ENCODE measurements at places on chromosomes 7 and 10.
A peak's percentile ranks its signal among the peaks of the same experiment; 100 is the strongest.

DNA sequence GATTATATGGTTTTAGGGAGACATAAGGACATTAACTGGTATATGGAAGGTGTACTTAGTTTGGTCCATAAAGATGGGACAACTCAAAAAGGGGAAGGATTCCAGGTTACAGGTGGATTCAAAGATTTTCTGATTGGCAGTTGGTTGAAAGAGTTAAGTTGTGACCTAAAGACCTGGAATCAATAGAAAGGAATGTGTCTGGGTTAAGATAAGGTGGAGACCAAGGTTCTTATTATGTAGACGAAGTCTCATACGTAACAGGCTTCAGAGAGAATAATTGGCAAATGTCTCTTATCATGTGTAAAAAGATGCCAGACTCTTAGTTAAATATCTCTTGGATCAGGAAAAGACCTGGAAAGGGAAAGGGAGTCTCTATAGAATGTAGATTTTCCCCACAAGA is 1.0 kb upstream of the TRDMT1 start:
- H3K27ac ChIP-seq, result peak overlapping the region; percentile 89
- no peak for DNase-seq
- H3K4me1 ChIP-seq, result peaks cover 36% of the 10 kb centered on the region
- H3K27me3 ChIP-seq, result no peaks in the 10 kb centered on the region
- no peaks in the 10 kb centered on the region for H3K36me3 ChIP-seq

- peaks cover 16% of the 10 kb centered on the region for H3K4me1 ChIP-seq
- peaks cover 22% of the 10 kb centered on the region for H3K36me3 ChIP-seq
- H3K27me3 ChIP-seq, result no peaks in the 10 kb centered on the region
- H3K4me3 ChIP-seq, result no peak overlapping the region
- no peak for DNase-seq
- no peak overlapping the region for H3K27ac ChIP-seq
Observed at GRCh38 chr7:67100956-67101361, 104.3 kb downstream of the TYW1 start.

- no peak for DNase-seq
- no peaks in the 10 kb centered on the region for H3K4me1 ChIP-seq
- H3K36me3 ChIP-seq, result no peaks in the 10 kb centered on the region
- peaks cover 5% of the 10 kb centered on the region for H3K27me3 ChIP-seq
- H3K27ac ChIP-seq, result no peak overlapping the region
Observed at GRCh38 chr10:26269754-26270153, 53.2 kb downstream of the GAD2 start.

DNA sequence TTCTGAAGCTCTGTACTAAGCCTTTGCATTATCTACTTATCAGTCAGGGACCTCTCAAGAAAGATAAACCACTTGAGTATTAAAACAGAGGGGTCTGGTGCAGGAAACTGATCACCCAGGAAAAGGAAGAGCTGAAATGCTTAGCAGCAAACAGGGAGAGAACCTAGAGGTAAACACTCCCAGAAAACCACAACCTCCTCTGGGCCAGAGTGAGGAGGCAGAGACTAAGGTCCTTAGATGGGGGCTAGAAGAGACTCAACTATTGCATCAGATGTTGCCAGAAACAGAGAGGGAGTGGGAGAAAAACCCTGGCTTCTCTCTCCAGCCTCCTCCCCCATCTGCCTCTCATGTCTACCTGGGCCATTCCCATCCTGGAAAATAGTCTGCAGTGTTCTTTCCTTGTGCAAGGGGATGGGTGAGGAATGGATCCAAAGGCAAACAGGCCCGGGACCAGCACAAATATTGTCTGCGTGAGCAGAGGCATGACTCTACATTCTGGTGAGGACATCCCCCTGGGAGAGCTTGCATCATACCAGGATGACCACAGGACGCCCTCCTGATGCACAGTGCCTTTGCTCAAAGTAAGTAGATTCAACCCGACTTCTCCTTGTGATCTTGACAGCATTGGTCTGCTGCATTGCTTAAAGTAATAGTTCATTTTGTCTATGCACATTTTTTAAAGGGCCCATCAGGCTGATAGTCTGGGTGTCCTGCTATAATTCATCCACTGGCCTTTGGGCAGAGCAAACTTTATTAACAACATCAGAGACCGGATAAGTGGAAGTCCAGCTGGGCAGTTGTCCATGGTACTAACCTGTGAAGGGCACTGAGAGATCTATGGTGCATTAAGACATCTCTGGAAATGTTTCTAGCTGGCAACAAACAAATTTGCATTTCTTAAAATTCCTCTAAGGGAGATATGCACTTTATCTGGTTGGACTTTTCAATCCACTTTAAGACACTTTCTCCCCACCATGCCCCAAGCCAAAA is 22.4 kb upstream of the ODAD2 start:
- H3K4me3 ChIP-seq, result no peak overlapping the region
- H3K36me3 ChIP-seq, result no peaks in the 10 kb centered on the region
- peaks cover 26% of the 10 kb centered on the region for H3K27me3 ChIP-seq
- H3K4me1 ChIP-seq, result no peaks in the 10 kb centered on the region
- DNase-seq, result no peak
- H3K27ac ChIP-seq, result no peak overlapping the region

DNA sequence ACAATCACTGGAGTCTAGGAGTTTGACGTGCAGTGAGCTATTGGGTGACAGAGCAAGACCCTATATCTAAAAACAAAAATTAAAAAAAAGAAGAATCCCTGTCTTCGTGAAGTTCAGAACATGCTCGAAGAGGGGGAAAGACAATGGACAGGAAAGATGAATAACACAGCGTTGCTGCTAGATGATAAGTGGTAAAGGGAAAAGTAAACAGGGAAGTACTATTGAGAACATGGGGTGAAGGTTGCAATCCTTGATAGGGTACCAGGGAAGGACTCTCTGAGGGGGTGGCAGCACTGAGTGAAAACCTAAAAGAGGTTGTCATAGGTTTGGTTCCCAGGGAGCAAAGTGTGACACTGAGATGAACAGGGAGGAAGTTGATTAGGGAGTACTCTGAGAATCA is 2.8 kb upstream of the ABRAXAS2 start:
- no peak overlapping the region for H3K27ac ChIP-seq
- H3K4me3 ChIP-seq, result no peak overlapping the region
- DNase-seq, result no peak
- H3K36me3 ChIP-seq, result no peaks in the 10 kb centered on the region
- peaks cover 6% of the 10 kb centered on the region for H3K4me1 ChIP-seq

- DNase-seq, result no peak
- H3K27me3 ChIP-seq, result no peaks in the 10 kb centered on the region
- no peak overlapping the region for H3K27ac ChIP-seq
- H3K4me3 ChIP-seq, result no peak overlapping the region
- no peaks in the 10 kb centered on the region for H3K36me3 ChIP-seq
Observed at GRCh38 chr7:2317556-2318293, 3.5 kb upstream of the SNX8 start.

DNA sequence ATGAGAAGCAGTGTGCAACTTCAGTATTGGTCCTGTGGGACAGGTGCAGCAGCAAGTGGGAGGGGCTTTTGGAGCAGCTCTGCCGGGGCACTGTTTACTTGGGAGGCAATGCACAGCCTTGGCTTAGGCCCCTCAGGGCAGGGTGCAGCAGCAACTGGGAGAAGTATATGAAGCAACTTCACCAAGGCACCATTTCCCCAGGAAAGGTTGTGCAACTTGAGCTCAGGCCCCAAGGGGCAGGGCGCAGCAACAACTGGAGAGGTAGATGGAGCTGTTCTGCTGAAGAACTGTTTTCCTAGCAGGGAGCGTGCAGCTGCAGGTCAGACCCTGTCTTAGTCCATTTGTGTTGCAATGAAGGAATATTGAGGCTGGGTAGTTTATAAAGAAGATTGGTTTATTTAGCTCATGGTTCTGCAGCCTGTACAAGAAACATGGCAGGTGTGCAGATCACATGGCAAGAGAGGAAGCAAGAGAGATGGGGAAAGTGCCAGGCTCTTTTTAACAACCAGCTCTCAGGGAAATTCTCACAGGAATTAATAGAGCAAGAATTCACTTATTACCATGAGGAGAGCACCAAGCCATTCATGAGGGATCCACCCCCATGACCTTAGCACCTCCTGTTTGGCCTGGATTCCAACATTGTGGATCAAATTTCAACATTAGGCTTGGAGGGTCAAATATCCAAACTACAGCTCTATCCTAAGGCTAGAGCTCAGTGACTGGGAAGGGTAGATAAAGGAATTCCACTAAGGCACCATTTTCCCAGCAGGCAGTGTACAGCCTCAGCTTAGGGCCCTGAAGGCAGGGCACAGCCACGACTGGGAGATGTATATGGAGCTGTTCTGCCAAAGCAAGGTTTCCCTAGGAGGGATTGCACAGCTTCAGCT is 10.9 kb downstream of the GPR141 start:
- H3K27ac ChIP-seq, result no peak overlapping the region
- no peak overlapping the region for H3K4me3 ChIP-seq
- peaks cover 5% of the 10 kb centered on the region for H3K36me3 ChIP-seq
- peaks cover 55% of the 10 kb centered on the region for H3K4me1 ChIP-seq
- DNase-seq, result no peak
- H3K27me3 ChIP-seq, result no peaks in the 10 kb centered on the region

- H3K27ac ChIP-seq, result peak overlapping the region; percentile 96
- no peaks in the 10 kb centered on the region for H3K27me3 ChIP-seq
- H3K36me3 ChIP-seq, result peaks cover 16% of the 10 kb centered on the region
- no peak for DNase-seq
Observed at GRCh38 chr10:69086001-69086509, 1.8 kb upstream of the SRGN start.

DNA sequence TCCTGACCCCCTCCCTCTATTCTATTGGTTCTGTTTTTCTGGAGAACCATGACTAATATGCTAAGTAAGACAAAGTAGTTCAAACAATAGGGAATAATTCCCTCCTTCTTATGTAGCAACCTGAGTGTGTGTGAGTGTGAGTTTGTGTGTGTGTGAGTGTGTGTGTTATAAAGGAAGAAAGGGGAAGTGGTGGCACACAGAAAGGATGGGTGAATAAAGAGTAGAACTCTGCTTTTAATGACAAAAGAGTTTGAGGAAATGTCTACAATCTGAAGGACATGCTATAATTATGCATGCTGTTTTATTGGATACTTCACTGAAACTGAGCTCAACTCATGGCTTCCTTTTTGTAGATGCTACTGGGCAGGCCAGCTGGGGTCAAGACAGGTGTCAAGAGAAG is 489.5 kb downstream of the REEP3 start:
- H3K27me3 ChIP-seq, result no peaks in the 10 kb centered on the region
- peaks cover 6% of the 10 kb centered on the region for H3K36me3 ChIP-seq
- H3K4me3 ChIP-seq, result no peak overlapping the region
- no peak for DNase-seq
- no peaks in the 10 kb centered on the region for H3K4me1 ChIP-seq

GRCh38 chr10:34593930-34594329 is 221.2 kb downstream of the PARD3 start:
- H3K27me3 ChIP-seq, result peaks cover 10% of the 10 kb centered on the region
- H3K4me1 ChIP-seq, result no peaks in the 10 kb centered on the region

GRCh38 chr10:90148116-90148855 is 446.9 kb downstream of the KIF20B start:
- H3K36me3 ChIP-seq, result no peaks in the 10 kb centered on the region
- no peak overlapping the region for H3K4me3 ChIP-seq
- DNase-seq, result no peak
